ENCODE measurements at places on chromosomes 1 and 21.

GRCh38 chr1:3531928-3532327 lies 77.5 kb downstream of the ARHGEF16 start:
- DNase-seq: no peak

DNA sequence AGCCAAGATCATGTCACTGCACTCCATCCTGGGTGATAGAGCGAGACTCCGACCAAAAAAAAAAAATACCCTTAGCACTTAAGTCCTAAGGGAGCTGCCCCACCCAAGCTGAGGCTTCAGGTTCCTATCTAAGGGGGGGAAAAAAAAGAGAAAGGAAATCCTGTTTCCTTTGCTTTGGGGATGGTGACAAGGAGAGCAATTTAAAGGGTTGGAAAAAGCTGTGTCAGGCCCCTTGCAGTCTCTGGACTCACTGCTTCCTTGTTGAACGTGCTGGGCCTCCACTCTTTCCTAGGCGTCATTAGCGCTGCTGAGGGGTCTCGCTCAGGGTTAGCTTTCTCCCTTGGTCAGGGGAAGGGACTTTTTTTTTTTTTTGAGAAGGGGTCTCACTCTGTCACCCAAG lies 18.1 kb downstream of the PRCC start:
- no peak for DNase-seq

GRCh38 chr1:192550922-192551534 lies 24.5 kb upstream of the RGS1 start:
- DNase-seq: no peak

- DNase-seq: no peak
Measured at GRCh38 chr1:95309031-95309471, 75.0 kb downstream of the RWDD3 start.

DNA sequence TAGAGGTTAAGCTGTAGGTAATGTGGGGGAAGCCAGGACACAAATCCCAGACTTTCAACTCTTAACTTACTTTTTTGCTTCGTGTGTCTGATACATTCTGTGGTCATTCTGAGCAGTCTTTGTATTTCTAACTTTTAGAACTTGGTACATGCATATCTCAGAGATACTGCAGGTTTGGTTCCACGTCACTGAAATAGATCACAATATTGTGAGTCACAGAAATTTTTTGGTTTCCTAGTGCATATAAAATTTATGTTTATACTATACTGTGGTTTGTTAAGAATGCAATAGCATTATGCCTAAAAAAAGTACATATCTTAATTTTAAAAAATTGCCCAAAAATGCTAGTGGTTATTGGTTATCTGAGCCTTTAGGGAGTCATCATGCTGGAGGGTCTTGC lies 3.2 kb downstream of the URB2 start:
- no peak for DNase-seq

- DNase-seq: no peak
Measured at GRCh38 chr1:9472386-9473031, 66.8 kb upstream of the SLC25A33 start.

DNA sequence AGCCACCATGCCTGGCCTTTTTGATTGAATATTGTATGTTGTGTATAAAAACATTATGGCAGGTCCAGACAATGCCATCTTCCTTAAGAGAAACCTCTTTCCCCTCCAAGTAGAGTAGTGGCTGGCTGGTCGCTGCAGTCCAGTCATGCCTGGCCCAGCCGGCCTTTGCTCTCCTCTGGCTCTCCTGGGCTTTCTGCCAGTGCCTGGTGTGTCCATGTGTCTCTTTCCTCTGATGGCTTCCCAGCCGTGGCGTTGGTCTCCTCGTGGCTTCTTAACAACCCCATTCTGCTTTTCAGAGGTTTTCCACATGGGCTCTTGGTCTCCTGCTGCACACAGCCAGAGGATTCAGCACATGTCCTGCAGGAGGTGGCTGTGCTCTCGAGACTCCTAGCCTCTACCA lies 58.7 kb downstream of the DIP2A start:
- DNase-seq: no peak

DNA sequence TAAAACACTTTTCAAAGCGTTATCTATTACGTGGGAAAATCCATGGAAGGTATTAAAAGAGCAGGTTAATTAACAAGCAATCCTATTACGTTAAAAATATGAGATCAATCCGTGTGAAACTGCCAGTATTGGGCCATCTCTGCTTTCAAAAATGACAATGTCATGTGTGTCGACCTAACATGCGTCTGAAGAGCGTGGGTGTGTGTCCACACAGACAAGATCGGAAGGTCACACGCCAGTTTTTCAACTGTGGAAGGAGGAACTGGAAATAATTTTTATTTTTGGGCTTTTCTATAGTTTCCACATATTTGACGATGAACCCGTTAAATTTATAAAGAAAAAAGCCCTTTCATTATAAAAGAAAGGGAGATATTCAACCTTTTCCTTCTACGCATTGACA lies 17.6 kb upstream of the ALDH4A1 start:
- no peak for DNase-seq

DNA sequence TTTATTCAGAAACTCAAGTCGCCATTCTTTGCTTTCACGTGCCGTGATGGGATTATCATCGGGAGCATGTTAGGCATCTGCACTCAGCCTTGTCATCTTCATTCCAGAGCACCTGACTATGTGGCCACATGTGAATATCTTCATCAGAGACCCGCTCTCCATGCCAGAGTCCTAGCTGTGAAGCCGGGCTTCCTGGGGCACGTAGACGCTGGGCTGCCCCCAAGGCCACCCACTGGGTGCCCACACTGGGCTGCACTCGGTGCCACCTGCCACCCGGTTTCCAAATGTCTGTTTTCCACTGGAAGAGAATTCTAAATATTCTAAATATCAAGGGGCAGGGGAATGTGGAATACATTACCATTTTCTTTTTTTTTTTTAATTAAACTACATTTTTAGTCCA lies 43.8 kb downstream of the SLC37A1 start:
- DNase-seq: no peak

GRCh38 chr1:8483586-8483985 lies 165.7 kb downstream of the SLC45A1 start:
- no peak for DNase-seq

DNA sequence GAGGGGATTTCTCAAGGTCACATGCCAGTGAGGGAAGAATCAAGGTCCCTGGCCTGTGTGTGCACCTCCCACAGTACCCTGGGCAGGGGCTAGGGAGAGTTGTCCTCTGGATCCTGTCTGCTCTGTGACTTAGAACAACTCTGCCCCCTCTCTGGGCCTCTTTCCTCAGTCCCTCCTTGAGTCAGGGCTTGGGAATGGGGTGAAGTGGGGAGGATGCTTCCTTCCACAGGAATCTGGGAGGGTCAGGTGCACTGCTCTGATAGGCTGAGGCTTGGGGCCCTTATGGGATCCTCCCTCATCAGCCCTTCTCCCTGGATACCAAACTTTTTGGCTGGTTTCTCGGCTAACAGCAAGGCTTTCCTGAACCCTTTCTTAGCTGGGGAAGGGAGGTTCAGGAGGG lies 2.5 kb downstream of the TRNP1 start:
- DNase-seq: no peak

DNA sequence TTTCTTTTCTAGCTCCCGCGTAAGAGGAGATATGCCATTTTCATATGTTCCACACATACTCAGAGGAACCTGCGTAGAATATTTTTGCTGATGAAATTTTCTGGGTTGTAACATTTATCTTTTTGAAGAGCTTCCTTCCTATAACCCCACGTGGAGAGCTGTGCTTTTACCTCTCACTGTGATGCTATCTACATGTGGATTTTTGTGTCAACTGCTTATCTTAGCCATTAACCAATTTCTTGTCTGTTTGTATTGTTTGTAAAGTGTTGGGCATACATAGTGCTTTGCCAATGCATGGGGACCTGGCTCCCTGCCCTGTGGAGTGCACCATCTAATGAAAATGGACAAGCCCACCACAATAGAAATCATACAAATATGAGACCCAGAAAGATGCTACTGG lies 266.1 kb downstream of the TNR start:
- DNase-seq: no peak

- no peak for DNase-seq
Measured at GRCh38 chr1:1563688-1564087, 11.0 kb downstream of the SSU72 start.

GRCh38 chr1:19013826-19014548 lies 57.5 kb upstream of the IFFO2 start:
- DNase-seq: no peak

DNA sequence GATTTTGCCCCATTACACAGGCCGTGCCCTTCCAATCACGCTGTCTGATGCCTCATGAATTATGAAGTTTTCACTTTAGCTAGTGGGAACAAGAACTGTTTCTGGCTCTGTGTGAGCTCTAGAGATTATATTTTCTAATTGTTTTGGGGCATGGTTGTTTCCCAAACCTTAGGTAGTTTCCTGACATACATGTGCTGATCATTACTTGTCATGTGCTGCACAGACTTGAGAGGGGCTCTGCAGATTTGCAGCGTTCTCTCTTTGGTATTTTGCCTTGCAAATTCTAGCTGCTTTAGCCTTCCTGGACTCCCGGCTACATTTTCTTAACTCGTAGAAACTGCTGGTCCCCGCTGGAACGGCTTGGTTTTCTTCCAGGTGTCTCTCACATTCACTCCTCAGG lies 142.1 kb upstream of the IVNS1ABP start:
- DNase-seq: no peak

DNA sequence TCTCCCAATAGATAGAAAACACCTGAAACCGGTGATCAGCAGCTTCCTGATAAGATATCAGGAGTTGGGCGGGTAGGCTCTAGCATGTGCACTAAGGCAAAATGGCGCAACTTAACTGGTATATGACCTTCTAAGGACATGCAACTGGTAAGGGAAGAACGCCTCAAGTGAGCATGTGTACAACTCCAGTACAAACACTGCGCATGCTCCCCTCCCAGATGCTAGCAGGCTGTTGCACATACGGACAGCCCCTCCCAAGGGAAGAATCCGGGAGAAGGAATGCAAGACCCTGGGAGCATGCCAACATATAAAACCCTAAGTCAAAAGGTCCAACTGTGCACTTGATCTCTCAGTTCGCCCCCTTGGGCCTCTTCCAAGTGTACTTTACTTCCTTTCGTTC lies 110.8 kb downstream of the TSEN15 start:
- DNase-seq: no peak

DNA sequence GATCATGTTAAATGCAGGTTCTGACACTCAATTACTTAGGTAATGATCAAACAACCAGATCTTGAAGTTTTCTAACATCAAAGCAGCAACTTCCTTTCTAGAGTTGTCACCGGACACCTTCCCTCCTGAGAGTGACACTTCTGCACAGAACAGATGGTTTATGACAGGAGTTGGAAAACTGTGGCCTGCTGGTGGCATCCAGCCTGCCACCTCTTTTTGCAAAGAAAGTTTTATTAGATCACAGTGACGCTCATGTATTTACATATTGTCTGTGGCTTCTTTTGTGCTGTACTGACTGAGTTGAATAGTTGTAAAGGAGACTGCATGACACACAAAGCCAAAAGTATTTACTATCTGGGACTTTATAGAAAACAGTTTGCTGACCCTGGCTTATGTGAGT lies 28.3 kb downstream of the DDR2 start:
- no peak for DNase-seq

GRCh38 chr1:22562584-22563583 lies at the start of gene EPHA8:
Gene EPHA8, plus strand, starts transcription at chr1:22563489. Its CDS starts 147 bp downstream, at chr1:22563636.
- no peak for DNase-seq

DNA sequence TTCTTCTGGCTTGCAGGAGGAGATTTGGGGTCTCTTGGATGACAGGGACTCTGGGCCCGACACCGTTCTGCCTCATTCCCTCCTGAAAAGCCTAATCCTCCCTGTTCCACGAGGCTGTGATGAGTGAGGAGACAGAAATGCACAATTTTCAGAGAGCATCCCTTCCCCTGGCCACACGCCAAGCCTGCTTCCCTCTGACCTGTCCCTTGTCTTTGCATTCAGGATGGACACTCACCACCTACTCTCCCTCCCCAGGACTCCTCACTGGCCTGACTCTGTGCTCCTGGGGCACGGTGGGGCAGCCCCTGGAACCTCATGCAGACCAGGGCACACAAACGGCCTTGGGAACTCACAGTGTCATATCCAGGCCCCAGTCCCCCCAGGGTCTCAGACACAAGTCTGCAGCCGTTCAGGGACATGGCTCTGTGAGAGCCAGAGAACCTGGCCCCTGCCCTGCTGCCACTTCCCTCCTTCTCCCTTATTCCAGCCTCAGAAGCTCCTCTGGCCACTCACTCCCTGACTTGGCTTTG lies 3.5 kb upstream of the PRAMEF12 start:
- DNase-seq: no peak

GRCh38 chr1:236052232-236052993 lies 12.5 kb downstream of the NID1 start:
- no peak for DNase-seq

DNA sequence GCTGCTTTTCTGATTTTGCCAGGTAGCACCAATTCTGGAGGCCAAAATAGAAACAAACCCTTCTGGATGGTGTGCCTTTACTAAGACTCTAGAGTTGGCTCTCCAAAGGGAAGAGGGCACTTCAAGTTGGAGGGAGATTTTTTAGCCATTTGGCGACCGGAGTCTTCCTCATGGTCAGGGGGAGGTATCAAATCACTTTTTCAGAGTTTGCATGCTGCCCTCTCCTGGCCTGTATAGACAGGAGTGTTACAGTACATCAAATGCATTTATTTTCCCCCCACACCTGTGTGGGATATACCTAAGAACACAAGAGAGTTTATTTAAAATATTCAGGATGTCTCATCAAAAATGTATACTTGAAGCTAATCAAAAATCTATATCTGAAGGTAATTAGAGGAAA lies 3.2 kb downstream of the GREM2 start:
- DNase-seq: no peak

- no peak for DNase-seq
Measured at GRCh38 chr1:96756789-96757188, 35.2 kb downstream of the PTBP2 start.

DNA sequence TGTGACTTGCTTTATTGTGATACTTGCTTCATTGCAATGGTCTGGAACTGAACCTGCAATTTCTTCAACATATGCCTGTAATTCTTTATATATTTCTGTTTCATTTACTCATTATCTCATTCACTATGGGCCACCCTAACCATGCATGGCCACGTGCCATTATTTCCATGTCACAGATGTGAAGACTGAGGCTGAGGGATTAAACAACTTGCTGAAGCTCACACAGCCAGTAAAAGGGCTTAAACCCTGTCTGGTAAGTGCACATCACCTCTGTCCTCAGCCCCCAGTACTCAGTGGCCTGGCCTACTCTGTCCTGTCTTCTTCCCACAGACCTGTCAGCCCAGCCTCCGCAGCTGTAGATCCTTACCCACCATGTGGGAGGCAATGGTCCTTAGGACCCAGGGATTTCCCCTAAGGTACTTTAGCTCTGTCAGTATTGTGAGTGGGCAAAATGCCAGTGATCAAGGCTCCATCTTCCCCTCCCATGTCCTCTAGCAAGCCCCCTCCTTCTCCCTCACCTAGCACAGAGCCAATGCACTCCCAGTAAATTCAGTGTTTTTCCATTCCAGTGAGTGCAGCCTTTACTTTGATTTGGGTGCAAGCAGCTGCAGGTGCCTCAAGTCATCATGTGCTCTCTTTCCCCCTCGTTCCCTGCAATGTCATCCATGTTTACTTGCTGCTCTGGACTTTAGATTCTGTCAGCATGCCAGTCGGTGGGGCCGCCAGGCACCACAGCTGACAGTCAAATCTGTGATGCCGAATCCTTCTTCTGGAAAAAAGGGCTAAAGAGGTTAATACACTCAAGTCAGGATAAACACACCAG lies 228.2 kb upstream of the PROX1 start:
- no peak for DNase-seq

All from stimulated activated CD4-positive, alpha-beta T cell treated with anti-CD3 and anti-CD28 coated beads, Interleukin-1b, Interleukin-23, amount 100 ng/mL, for 24 hours (primary cell).